ENCODE measurements at places on chromosomes 3 and 15.

DNA sequence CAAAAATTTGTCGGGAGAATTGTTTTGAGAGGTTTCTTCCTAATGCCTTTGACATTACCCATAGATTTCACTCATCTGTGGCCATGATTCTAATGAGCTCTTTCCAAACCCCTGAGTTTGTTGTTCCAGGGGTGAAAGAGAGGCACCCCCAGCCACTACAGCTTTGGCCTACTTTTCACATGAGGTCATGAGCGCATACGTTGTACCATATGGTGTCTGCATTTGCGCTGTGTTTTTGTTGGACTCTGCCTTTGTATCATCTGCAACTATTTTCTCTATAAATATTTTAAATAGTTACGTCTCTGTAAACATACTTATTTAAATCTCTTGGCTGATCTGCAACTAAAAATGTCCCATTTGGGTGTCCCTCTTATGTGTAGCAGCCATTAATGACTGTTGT lies 107.9 kb downstream of the LRTM1 start:
- DNase-seq = no peak

DNA sequence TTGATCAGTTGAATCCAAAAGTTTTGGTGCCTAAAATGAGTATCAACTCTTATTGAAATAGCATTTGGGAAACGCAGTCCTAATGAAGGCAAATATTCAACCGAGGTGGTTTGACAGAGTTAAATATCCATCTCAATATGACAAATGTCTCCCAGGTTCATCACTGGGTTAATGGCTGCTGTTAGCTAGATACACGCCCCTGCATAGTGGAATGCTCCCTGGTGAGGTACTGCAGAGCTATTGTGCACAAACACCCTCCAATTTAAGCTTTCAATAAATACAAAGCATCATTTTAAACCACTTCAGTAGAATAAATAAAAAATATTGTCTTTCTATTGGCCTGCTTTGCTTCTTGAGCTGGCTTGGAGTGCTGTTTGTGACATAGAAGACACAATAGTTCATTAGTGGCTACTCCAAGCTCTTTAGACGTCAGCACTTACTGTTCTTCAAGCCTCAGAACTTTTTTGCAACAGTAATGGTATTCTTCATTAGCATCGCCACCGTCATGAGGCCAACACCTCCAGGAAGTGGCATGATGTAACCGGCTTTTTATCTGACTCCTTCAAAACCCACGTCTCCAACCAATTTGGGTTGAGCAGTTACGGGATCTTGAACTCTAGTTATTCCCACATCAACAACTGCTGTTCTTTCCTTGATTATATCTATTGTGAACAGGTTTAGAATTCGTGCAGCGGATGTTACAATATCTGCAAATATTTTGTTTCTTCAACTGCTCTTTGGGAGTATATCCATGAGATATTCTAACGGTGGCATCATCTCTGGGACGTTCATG lies 1159.6 kb upstream of the EPHA6 start:
- DNase-seq = no peak

DNA sequence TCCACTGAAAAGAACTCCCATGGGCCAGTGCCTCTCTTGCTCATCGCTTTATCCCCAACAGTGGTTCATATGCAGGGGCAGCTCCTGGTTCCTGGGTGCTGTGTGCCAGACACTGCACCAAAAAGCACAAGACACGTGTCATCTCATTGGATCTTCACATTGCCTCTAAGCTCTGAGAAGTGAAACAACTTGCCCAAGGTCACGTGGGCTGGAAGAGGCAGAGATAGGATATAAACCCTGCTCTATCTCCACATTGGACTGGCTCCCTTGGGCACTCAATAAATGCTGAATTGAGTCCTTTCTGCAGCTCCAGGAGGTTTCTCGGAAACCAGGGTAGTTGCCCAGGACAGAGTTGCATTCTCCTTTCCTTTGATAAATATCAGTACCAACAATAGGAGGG lies 88.1 kb downstream of the SRGAP3 start:
- DNase-seq = no peak

- no peak for DNase-seq
Observed at GRCh38 chr3:169299129-169299528, 364.4 kb downstream of the MECOM start.

DNA sequence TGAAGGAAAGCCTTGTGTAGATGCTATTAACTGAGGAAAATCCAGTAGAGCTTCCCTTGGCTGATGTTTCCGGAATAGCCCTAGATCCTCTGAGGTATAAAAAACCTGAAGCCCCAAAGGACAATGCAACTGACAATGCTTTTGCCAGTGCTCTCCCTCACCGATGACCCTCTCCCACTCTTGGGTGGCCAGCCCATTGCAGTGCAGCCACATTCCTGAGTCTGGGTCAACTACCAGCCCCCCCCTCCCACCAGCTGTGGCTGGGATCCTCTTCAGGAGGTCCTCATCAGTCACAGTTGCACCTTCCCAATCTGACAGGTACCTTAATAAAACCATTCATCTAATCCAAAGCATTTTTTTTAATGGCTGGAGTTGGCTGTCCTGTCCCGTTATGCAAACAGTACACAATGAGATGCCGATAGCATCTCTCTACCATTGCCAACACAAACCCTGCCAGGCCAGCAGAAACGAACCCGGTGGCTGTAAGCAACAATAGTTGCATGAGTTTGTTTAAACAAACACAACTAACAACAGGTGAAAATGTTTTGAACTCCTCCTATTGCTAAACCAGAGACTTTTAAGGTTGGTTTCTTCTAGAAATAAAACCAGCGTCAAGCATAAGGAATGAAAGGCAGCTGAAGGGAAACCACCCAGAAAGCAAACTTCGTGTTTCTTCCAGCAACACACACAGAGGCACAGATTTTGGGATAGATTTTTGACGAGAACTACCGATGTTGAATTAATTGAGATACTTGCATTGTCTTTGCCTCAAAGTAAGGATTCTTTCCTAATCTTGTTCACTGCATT lies 128.3 kb upstream of the ARHGEF3 start:
- no peak for DNase-seq

GRCh38 chr3:149438981-149439380 lies 35.5 kb upstream of the TM4SF4 start:
- no peak for DNase-seq

DNA sequence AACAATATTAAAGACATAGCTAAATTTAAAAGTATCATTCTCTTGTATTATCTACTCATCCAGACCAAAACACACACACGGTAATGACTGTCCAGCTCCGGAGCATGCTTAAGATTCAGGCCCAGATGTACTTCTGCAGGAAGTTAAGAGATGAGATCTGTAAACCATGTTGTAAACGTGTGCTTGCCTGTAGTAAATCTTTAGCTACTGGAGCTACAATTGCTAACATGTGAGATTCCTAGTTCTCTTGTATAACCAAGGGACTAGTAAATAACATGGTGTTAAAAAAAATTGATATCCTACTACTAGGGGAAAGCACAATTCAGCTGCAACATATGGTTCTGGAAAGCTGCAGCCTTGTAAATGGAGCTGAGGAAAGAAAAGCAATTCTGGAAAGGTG lies 651.7 kb upstream of the CCDC54 start:
- no peak for DNase-seq

- DNase-seq = no peak
Observed at GRCh38 chr3:38360345-38360744, 13.8 kb downstream of the XYLB start.

GRCh38 chr15:38905632-38906031 lies 341.0 kb upstream of the RASGRP1 start:
- no peak for DNase-seq

DNA sequence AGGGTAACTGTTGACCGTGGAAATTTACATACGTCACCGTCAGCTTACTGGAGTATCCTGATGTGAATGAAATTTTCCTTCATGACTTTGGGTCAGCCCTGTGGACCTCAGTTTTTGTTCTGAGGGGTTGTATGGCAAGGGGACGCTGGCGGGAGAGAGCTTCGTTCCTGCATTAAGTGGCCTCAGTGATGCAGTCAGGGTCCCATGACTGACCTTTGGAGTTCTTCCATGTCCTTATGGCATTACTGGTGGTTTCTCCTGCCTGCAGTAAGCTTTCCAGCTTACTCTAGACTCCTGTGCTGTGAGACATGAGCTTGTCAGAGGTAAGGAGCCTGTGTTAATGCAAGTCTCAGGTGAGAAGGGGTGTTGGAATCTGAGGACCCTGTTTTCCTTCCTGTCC lies 1.8 kb downstream of the CD276 start:
- peak; percentile 79 for DNase-seq

DNA sequence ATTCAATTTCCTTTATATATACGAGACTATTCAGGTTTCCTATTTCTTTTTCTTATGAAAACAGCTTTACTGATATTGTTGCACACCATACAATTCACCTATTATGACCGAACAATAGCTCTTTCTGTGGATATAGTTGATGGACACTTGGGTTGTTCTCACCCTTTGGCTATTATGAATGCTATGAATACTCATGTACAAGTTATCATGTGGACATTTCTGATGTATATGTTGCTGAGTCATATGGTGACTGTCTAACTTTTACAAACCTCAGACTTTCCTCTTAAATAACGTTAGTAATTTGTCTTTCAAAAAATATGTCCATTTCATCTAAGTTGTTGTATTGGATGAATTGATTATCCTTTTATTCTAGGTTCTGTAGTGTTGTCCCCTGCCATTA lies 15.7 kb upstream of the USF3 start:
- DNase-seq = no peak

DNA sequence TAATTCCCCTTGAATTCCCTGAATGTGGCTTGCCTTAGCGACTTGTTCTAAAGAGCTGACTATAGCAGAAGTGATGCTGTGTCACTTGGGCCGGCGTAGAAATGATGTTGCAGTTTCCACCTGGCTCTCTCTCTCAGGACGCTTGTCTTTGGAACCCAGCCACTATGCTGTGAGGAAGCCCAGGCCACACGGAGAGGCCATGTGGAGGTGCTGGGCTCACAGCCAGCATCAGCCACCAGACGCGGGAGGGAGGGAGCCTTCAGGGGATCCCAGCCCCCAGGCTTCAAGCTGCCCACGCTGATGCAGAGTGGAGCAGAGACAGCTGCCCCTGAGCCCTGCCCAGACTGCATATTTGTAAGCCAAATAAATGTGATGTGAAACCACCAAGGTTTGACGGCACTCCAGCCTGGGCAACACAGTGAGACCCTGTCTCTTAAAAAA lies 18.6 kb downstream of the RNU5B-1 start:
- DNase-seq = no peak

DNA sequence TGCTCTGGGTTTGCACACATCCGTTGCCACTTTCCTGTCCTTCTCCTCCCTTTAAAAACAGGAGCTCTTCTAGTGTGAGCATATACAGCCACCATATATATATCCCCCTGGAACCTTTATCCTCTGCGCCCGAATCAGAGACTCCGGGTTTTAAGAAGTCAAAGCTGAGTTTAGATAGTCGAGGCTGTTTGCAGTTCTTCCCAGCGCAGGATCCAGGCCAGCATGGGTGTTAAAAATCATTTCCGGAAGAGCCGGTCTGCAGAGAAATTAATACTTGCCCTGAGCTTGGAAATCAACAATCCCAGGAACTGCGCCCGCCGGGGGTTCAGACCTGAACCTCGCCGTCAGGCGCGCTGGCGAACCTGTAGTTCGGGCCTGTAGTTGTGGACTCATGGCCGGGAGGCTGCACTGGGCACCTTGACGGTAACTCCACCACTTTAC lies 2.3 kb downstream of the SHOX2 start:
- peak; percentile 82 for DNase-seq

DNA sequence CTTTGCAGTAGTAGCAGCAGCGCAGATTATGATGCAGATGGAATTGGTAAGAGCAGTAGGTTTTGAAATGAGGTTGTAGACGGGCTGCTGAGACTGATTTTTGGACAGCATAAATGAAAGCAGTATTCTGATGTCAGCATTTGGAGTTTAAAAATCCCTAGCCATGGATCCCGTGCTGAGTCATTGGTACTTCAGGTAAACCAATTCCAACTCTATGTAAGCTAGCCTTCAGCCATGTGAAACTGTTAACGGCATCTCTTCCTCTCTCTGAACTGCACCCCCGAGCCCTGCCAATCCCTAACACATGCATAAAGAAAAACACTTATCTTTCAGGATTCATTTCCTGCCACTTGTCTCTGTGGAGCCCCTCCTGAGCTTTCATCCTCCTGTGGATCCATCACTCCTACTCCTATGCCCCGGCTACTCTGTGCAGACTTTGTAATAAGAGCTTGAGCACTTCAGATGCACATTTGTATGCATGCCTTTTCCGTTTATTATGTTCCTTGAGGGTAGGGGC lies 119.0 kb downstream of the AKAP13 start:
- DNase-seq = no peak

- DNase-seq = no peak
Observed at GRCh38 chr3:126865736-126866135, 117.2 kb upstream of the PLXNA1 start.

Measured in lower leg skin (tissue), 4 donors.